ENCODE measurements at places on chromosomes 16 and 17.

GRCh38 chr17:41844971-41845370 lies 7.3 kb downstream of the KLHL10 start:
- DNase-seq, result no peak

- no peak for DNase-seq
These were observed 8.6 kb upstream of the ANKFY1 start for GRCh38 chr17:4272213-4272971.

- DNase-seq, result no peak
These were observed 4.3 kb downstream of the SMIM5 start for GRCh38 chr17:75637551-75637950.

- peak; percentile 75 for DNase-seq
These were observed 1.2 kb downstream of the TMEM95 start for GRCh38 chr17:7356072-7356549.

DNA sequence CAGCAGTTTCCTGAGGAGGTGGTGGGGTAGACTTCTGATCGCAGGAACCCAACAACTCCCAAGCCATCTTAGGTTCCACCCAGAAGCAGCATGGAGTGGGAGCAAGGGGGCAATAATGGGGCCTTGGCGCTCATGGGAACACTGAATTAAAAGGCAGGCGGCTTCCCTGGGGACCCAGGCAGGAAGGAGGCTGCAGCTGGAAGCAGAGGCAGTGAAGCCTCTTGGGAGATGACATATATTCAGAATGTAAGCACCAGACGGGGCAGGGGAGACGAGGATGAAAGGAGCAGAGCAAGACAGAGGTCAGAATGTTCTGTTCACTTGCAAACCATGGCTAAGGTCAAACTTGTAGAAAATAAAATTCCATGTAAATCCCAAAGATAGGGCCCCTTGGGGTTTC lies 2.9 kb downstream of the HIGD1B start:
- DNase-seq, result no peak

GRCh38 chr16:2472885-2473445 lies 1.9 kb downstream of the NTN3 start:
- DNase-seq, result no peak

GRCh38 chr17:73906896-73907870 lies 262.9 kb upstream of the SDK2 start:
- DNase-seq, result no peak

DNA sequence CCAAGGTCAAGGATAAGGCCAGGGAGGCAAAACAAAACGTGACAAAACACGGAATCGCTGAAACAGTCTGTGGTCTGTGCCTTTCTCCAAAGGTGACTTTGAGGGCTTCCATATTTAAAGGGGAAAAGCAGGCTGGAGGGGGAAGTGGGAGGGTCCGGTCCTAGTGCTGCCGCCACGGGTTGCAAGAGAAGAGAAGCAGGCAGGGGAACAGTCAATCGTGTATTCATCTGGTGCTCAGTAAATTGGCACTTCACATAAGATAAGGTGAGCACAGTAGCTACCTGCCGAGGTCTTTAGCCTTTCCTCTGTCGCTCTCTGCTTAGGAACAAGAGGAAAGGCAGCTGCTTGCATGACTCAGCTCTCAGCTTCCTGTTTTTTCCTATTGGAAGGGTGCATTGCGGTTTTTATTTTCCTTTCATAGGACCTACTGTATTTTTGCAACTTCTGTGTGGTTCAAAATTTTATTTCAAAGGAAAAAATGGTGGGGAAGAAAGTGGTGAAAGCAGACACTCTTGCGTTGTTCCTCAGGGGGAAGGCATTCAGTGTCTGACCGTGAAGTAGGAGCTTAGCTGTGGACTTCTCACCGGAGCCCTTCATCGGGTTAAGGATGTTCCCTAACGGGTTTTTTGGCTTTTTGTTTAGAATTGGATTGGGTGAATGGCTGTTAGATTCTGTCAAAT lies 7.1 kb upstream of the LGALS3BP start:
- no peak for DNase-seq

Data from activated T-helper 1 cell treated with anti-CD3 and anti-CD28 coated beads, Interleukin-2, amount 50 U/mL, for 16 hours (primary cell).